ENCODE measurements at places on chromosomes 13 and 19. TPM values are rescaled to one million over a fixed set of nuclear protein-coding genes. Genes with fewer than 3 reads are reported as not detected.

CNN1 gene
- polyA plus RNA-seq: 4.7 TPM

DNA sequence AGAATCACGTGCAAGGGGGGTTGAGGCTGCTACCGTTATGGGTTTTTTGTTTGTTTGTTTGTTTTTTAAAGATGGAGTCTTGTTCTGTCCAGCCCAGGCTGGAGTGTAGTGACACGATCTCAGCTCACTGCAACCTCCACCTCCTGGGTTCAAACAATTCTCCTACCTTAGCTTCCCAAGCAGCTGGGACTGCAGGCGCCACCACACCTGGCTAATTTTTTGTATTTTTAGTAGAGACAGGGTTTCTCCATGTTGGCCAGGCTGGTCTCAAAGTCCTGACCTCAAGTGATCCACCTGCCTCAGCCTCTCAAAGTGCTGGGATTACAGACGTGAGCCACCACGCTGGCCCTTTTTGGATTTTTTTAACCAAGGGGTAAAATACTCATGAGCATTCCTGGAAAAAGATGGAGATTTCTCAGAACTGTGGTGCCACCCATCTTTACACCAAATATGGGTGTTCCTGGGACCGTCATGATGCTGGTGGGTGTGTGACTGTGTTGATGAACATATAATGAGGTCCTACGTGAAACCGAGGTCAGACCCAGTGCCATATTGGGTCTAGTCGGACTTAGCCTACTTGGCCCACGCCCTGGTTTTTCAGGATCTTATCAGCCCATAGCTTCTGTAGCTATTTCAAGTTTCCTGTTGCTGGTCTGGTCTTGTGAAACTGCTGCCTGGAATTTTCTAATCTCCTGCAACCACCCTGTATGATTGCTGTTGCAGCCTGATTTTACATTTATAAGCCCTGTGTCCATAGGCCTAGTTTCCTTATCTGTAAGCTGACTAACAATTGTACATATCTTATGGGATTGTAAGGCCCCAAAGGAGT is 6.2 kb downstream of the PPP1R15A start:
- DNase-seq: no peak

SEMA6B gene
- polyA plus RNA-seq: 3.8 TPM

GRCh38 chr13:41229356-41229755 is 34.0 kb downstream of the MTRF1 start:
- no peak for DNase-seq

F10 gene
- polyA plus RNA-seq: 18.6 TPM

GRCh38 chr13:77386046-77386445 is 59.2 kb upstream of the MYCBP2 start:
- DNase-seq: no peak

DNA sequence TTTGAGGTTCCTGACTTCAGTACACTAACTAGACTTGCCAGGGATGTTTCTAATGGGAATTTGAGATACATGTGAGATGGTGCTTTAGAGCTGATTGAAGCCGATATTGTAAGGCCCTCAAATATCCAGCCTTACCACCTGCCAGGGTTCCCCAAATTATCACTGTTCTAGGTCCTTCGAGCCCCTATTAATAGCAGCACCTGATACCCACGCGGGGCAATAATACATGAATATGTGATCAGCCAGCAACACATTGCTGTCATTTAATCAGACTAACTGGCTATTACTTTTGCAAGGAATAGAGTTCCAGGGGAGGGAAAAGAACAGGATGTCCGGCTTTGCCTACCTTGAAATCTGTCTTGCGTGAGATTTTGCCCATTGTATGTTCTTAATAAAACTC is 5.1 kb downstream of the RGCC start:
- DNase-seq: no peak

- DNase-seq: no peak
These were observed 604.0 kb upstream of the SLITRK6 start for GRCh38 chr13:86403181-86403580.

GRCh38 chr13:19984430-19985218 is 26.1 kb downstream of the ZMYM2 start:
- no peak for DNase-seq

INAFM1 gene
- 11.7 TPM for polyA plus RNA-seq

DNA sequence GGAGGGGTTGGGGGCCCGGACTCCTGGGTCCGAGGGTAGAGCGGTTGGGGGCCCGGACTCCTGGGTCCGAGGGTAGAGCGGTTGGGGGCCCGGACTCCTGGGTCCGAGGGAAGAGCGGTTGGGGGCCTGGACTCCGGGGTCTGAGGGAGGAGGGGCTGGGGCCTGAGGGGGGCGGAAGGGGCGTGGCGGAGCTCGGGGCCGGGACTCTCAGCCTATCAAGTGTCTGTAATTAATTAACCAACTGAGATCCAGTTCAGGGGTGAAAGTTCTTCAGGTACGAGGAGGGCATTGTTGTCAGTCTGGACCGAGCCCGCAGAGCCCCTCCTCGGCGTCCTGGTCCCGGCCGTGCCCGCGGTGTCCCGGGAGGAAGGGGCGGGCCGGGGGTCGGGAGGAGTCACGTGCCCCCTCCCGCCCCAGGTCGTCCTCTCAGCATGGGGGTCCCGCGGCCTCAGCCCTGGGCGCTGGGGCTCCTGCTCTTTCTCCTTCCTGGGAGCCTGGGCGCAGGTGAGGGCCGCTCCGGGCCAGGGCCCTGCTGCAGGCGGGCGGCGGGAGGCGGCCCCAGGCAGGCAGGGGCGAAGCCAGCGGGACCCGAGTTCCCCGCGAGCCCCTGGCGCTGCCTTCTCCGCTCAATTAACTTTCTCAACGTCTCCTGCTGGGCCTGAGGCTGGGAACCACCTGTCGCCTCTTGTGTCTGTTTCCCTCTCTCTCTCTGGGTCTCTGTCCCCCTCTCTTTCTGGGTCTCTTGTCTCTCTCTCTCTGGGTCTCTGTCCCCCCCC is 697 bp downstream of the FCGRT start:
- DNase-seq: no peak

CLEC17A gene
- 0.22 TPM for polyA plus RNA-seq

DNA sequence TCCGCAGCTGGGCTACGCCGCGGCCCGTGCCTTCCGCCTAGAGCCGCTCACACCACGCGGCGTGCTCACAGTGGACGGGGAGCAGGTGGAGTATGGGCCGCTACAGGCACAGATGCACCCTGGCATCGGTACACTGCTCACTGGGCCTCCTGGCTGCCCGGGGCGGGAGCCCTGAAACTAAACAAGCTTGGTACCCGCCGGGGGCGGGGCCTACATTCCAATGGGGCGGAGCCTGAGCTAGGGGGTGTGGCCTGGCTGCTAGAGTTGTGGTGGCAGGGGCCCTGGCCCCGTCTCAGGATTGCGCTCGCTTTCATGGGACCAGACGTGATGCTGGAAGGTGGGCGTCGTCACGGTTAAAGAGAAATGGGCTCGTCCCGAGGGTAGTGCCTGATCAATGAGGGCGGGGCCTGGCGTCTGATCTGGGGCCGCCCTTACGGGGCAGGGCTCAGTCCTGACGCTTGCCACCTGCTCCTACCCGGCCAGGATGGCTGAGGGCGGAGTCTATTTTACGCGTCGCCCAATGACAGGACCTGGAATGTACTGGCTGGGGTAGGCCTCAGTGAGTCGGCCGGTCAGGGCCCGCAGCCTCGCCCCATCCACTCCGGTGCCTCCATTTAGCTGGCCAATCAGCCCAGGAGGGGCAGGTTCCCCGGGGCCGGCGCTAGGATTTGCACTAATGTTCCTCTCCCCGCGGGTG is 7.4 kb downstream of the DBP start:
- no peak for DNase-seq

EFNB2 gene
- polyA plus RNA-seq: 159 TPM

DNA sequence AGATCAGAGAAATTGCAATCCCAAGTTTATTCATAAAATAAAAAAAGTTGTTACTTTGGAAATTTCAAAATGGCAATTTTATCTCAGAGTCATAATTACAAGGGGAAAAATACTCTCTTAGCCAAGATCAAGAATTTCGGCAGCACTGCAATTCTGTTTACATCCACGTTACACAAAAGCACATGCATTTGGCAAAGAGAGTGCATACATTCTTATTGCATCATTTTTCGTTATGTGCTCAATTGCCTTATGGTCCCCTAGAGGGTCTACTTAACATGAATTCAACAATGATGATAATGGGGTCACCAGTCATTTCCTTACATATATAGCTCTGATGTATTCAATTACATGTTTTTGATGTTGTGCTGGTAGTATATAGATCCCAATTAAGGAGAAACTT is 498.0 kb downstream of the DIAPH3 start:
- no peak for DNase-seq

CYP4F2 gene
- polyA plus RNA-seq: not detected

DNA sequence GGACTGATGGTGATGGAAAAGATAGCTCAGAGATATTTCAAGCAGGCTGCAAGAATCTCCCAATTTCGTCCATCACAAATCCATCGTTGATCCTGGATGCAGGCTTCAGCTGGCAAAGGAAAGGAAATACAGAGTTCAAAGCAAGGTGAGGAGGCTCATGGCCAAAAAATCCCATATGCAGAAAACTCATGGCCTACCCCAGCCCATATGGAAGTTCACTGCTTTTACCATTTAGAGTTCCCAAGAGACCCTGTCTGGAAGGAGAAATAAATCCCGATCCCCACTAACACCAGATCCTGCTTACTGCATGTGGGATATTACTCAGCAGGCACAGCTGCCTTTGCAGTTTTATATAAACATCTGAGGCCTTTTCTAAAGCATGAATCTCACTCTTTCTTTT is 412.9 kb upstream of the SPRY2 start:
- DNase-seq: no peak

- no peak for DNase-seq
These were observed 129.5 kb upstream of the MCF2L start for GRCh38 chr13:112839356-112840105.

DNA sequence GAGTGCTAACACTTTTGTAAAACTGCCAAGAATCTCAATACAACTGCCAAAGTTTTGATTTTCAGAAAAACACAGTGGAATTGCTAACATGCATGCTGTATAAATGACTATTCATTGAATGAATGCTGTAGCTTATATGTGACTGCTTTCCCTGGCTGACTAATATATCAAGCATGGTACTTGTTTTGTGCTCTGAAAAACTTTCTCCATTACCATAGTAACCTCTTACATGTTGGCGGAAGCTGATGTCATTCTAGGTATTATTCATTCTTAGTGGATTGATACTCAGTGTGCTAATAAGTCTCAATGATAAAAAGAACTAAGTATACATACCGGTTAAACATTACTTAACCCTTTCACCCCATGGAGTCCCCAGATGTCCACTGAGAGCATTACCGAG is 166.1 kb upstream of the MYO16 start:
- DNase-seq: no peak

TINCR gene
- polyA plus RNA-seq: 0.26 TPM

DNA sequence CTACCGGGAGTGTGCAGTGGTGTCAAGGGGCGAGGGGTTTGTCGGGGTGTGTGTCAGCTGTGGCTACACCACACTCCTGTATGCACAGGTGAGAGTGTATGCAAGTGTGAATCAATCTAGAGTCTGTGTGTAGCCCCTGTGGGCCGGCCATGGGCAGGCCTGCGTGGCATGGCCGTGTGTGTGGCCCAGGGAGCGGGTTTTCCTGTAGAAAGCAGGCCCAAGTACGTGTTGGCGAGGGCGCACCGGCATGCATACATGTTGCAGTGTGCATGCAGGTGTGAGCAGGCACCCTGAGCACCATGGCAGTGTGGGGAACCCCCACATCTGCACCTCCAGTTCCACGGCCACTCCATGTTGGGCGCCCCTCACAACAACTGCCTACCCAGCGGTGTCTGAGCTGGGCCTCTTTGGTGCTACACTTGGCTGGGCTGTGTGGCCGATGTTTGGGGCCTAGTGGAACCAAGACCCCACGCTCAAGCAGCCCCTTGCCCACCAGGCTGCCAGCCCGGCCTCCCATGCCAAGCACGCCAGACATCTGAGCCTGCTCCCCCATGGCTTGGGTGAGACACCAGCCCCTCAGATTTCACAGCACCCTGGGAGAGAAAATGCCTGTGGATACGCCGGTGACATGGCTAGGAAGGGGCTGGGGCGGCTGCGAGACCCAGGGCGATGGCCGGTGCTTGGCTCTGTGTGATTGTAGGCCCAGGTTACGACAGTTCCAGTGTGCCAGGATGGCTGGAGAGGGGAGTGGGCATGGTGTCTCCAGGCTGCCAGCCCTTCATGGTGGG is 2.1 kb downstream of the NFIX start:
- DNase-seq: no peak

SHANK1 gene
- 5.3 TPM for polyA plus RNA-seq

DNA sequence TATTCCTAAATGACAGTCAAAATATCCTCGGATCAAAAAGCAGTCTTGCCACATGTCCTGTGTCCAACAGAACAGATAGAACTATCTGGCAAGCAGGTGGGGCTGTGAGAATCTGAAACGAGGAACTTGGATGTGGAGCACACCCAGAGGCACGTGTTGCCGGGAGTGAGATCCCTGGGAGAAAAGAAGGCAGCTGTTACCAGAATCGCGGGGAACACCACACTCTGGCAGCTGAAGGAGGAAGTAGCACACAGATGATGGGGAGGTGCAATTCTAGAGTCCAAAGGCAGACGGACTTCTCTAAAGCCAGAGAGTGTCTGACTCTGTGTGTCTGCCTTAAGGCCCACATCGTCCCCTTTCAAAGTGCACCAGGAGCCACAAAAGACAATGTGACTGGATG is 22.3 kb downstream of the SLC7A1 start:
- DNase-seq: no peak

DNA sequence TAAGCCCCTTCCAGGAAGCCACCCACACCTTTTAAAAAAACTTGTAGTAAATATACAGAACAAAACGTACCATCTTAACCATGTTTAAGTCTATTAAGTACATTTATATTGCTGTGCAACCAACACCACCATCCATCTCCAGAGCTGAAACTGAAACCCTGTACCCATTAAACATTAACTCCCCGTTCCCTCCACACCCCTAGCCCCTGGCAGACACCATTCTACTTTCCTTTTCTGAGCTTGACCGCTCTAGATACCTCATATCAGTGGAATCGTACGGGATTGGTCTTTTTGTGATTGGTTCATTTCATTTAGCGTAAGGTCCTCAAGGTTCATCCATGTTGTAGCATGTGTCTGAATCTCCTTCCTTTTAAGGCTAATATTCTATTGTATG is 13.0 kb upstream of the SPATA13 start:
- DNase-seq: no peak

CYP4F11 gene
- polyA plus RNA-seq: 1.1 TPM

GRCh38 chr19:18776736-18777135 is 14.4 kb downstream of the COMP start:
- no peak for DNase-seq

All from right renal pelvis (tissue), 4 donors.